Cerebellar nuclear complex (tissue), 1 donor: ENCODE measurements at places on chromosomes 7 and 10.

GRCh38 chr10:128487517-128487916 is 361.3 kb upstream of the MKI67 start:
- no peak for DNase-seq

GRCh38 chr7:135177028-135177696 is 6.7 kb upstream of the CYREN start:
- DNase-seq: no peak

- DNase-seq: no peak
Observed at GRCh38 chr10:113305871-113306270, 247.0 kb upstream of the HABP2 start.

DNA sequence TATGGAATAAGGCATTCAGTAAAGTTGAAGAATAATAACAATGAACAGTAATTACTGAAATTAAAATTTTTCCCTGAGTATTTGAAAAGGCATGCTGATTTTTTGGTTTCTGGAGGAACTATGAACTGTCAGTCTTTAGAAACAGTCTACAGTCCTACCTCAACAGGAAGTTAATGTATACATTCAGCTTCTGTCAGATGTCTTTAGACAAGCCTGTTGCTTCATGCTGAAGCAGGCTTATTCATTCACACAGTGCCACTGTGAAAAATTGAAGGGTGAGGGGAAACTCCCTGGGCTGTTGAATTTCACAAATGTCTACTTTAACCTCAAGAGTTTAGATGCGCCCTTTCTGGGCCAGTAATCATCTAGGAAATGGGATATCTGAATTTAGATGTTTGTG is 3.5 kb downstream of the NRF1 start:
- no peak for DNase-seq

DNA sequence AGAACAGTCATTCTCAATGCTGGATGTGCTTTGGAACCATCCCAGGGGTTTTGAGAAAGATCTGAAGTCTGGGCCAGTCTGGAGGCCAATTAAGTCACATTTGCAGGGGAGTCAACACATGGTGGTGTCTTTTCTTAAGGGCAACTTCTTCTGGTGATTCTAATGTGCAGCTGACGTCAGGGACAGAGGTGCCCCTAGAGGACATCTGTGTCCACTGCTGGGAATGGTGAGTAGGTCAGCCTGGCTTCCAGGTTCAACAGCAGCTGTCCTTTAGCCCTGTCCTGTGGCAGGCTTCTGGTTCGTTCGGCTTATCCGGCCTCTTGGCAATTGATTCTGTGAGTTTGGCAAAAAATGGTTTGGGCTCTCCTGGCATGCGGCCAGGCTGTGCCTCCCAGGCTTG is 269.7 kb upstream of the HABP2 start:
- DNase-seq: no peak

DNA sequence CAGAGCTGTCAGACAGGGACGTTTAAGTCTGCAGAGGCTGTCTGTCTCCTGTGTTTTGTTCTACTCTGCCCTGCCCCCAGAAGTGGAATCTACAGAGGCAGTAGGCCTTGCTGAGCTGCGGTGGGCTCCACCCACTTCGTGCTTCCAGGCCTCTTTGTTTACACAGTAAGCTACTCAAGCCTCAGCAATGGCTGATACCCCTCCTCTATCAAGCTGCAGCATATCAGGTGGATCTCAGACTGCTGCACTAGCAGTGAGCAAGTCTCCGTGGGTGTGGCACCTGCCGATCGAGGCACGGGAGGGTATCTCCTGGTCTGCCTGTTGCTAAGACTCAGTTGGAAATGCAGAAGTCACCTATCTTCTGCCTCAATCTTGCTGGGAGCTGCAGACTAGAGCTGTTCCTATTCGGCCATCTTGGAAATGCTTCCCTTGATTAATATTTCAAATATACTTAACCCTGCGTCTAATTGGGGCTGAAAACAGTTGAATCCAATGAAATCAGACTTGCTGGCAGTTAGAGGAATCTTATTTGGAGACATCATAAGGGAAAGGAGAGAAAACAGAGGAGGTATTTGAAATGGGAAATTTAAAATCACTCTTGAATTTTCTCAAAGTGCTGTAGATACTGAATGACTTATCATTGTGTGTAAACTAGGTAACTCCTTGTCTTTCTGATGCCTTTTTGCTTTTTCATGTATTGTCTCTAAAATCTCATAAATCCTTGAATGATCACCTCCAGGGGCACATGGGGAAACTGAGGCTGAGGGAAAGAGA is 13.8 kb upstream of the CYP3A5 start:
- DNase-seq: no peak

DNA sequence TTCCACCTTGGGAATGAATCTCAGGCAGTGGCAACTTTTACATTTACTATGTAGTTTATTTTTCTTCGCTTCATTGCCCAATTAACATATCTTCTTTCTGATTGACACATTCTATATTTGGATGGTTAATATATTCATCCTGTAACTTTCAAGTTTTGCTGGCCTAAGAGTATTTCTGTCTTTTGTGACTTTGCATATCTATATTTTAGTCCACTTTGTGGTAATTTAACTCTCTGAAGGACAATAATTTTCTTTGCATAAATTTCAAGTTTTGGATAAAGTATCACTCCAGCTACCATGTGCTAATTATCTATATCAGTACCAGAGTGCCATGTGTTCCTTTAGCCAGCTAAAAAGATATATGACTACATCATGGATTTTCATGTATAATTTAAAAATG is 151.5 kb upstream of the KAT6B start:
- no peak for DNase-seq

GRCh38 chr7:91140982-91141381 is 123.3 kb upstream of the FZD1 start:
- no peak for DNase-seq

- no peak for DNase-seq
Observed at GRCh38 chr7:116165717-116166116, 44.6 kb upstream of the TES start.

DNA sequence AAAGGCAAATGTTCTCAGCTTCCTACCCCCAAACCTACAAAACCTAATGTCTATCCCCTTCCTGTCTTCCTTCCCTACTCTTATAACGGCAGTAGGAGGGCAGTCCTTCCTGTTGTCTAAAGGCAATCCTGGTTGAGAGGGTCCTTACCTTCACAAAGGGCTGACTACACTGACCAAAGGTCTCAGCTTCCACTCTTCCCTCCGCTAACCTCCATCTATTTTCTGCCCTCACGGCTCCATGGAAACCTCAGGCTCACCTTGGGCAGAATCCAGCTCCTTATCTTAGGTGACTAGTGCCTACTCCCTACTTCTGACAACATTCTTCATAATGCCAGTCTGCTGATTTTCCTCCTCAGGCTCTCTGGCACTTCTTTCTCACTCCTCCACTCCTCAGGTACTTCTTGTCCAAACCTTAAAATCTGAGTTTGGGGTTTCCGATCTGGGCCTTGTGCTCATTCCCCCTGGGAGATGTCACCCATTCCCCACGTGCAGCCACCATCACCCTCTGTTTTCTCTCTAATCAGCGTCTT is 542 bp downstream of the FBXL13 start:
- DNase-seq: no peak

DNA sequence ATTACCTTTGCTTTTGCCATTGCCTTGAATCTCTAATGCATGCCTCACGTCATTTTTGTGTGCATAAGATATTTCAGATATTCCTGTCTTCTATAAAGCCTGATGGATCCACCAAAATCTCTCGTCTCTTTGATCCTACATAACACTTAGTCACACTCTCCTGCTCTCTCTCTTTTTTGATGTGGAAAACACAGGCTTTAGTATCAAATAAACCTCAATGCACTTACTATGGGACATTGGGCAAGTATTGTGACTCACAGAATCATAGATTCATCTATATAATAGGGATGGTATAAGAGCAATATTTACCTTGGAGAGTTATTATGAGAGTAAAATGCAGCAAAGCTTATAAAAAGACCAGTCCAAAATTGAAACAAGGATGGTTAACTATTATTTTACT is 39.1 kb downstream of the DKK1 start:
- DNase-seq: no peak

DNA sequence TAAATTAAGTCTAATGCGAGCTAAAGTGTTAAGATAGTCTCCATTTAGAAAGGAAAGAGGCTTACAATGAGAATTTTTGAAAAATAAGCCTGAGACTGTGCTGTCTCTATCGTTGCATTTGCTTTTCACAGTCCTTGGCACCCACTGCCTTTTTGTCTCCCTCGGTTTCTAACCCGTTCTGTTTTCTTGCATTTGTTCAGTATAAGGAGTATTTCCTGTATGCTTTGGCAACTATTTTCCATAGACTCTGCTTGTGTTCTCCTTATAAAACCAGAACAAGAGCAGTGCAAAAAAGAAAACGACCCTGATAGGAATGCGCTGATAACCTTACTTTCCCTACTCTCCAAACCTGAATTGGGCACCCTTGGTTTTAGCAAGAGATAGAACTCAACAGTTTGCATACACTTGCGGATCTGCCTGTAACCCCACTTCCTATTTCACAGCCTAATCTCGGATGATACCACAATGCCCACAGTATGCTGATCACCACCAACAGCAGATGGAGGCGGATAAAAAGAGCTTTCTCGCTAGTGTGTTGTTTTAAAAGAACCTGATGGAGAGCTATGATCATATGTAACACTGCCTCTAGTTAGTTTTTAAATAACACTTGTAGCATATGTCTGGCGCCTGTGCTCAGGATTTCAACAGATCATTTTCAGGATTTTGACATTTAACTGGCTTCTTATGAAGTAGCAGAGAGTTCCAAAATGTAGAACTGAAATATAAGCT is 1.6 kb upstream of the ARHGAP12 start:
- DNase-seq: no peak

DNA sequence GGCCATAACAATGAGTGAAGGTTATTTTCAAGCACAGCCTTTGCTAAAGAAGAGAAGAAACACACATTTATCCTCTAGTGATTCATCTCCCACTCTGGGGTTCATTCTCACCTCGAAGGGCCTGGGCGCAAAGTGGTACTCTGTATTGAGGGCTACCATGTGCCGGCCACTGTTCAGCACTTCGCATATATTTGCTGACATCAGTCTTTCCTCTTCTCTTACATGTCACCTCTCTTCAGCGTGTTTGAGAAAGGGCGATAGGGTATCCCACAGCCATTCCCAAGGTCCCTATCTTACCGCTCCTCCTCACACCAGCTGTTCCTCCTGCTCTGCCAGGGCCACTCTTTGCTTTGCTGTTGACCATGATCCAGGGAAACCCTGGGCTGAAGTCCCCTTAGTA is 48.8 kb upstream of the ECHDC3 start:
- no peak for DNase-seq

DNA sequence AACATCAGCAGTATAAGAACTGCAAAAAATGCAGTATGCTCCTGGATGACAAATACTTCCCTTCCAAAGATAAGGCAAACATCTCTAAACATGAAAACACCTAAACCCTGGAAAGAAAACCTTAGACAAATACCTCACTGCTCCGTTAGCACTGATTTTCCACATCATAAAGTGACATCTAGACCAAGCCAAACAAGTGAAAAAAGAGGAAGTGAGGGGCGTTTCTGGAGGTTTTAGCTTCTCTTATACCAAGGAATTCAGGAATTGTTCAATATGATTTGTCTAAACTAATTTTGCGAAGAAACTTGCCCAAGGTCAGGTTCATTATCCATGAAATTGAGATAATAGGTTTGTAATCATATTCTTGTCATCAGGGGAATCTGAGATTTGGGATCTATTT is 279.7 kb downstream of the ADRA2A start:
- DNase-seq: no peak

GRCh38 chr10:5305374-5305773 is 59.4 kb upstream of the UCN3 start:
- DNase-seq: no peak

GRCh38 chr10:117731121-117731791 is 188.7 kb downstream of the EMX2 start:
- DNase-seq: no peak

DNA sequence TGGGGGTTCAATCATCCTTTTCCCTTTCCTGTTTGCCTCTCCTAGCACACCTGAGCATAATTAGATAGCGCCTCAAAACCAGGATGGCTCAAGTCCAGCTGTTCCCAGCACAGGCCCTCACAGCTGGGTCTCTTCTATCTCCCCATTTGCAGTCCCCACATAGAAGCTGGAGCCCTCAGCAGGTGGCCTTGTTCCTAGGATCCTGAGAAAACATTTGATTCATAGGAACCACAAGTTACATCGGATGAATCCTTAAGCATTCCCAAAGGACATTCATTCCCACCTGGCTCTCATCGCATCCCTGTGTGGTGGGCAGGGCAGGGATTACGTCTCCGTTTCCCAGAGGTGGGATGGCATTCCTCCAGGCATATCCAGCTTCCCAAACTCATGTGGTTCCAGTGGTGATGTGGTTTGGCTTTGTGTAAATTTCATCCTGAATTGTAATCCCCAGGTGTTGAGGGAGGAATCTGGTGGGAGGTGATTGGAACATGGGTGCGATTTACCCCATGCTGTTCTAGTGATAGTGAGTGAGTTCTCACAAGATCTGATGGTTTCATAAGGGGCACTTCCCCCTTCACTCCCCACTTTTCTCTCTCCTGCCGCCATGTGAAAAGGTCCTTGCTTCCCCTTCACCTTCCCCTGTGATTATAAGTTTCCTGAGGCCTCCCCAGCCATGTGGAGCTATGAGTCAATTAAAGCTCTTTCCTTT is 49.8 kb upstream of the LEP start:
- DNase-seq: no peak

DNA sequence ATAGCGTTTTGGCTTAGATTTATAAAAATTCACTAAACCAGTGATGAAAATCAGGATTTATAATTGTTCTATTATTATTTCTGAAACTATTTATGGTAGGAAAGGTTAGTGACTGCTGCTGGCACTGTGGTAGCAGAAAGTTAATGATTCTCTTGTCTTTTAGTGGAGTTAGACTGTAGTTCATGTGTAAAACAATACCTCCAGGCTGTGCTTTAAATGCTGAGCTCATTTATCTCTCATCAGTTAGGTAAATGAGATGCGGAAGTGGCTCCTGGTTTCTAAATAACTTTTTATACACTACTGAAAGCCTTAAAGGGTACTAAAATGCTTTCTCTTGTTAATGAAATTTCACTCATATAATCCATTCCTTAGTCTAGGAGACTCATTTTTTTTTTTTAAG is 326.8 kb upstream of the POT1 start:
- no peak for DNase-seq

- no peak for DNase-seq
Observed at GRCh38 chr7:30327813-30328212, 43.4 kb downstream of the ZNRF2 start.

GRCh38 chr10:78925800-78926319 is 142.9 kb upstream of the ZMIZ1 start:
- DNase-seq: no peak

- no peak for DNase-seq
Observed at GRCh38 chr10:132595854-132596253, 58.3 kb downstream of the INPP5A start.

DNA sequence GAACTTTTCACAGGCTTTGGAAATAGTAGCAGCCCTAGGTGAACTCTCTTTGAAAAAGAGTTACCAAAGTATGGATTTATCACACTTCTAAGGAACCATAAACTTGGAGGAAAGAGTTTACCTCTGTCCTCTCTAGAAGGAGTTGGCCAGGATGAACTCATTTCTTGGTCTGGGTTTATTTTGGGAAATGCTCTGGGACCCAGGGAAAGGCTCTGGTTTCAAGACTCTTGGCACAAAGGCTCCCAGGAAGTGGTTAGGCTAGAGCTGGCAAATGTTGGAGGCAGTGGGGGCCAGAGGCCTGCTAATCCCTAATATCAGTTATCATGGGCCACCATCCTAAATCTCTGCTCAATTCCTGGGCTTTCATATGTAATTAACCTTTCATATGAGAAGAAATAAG is 36.3 kb upstream of the CDK6 start:
- DNase-seq: no peak
